ENCODE measurements at places on chromosomes 3 and 15.

DNA sequence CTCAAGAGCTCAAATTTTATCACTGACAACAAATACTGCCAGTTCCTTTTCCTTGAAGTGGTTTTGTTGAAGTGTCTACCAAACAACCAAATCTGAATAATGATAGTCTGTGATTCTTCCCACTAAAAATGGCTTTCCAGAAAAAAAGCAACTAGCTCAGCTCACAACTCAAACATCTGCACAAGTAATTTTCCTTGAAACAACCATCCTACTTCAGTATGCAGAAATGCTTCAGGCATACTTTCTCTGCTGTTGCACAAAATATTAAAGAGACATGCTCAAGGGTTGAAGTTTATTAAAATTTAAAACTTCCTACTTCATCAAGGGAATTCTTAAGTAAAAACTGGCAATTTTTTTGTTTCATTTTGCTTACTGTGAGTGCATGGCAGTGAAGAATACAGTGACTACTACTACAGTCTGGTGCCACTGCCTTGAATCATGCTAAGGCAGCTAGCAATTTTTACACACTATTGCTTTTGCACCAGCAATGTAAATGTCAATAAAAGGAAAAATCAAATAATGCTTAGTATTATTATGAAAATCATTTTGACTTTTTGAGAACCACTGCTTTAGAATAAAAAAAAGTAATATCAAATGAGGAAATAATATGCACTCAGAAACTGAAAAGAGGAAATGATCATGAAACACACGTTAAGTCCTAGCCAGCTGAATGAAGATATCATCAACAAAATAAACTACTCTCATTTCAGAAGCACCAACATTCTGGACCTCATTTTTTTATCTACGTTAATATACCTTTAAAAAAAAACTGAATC is 33.6 kb downstream of the VPS13C start:
- DNase-seq = no peak

DNA sequence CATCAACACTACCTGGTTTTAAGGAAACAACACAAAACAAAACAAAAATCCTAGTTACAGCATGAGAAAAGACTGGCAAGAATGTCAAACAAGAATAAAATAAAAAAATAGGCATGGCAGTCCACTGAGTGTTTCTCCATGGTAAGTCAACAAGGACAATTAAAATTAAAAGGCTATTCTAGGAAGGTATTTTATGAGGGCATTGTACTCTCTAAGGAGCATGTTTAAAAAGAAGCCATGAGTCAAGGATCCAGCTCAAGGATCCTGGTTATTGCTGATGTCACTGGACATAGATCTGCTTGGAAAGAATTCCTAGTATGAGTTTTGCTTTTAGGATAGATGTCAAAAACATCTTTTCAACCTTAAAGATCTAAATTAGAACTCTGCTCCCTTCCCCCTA is 106.7 kb downstream of the MYO5A start:
- no peak for DNase-seq

- no peak for DNase-seq
These were observed 94.7 kb downstream of the MYH15 start for GRCh38 chr3:108415661-108416060.

- no peak for DNase-seq
These were observed 1286.7 kb downstream of the ROBO1 start for GRCh38 chr3:78481050-78481449.

DNA sequence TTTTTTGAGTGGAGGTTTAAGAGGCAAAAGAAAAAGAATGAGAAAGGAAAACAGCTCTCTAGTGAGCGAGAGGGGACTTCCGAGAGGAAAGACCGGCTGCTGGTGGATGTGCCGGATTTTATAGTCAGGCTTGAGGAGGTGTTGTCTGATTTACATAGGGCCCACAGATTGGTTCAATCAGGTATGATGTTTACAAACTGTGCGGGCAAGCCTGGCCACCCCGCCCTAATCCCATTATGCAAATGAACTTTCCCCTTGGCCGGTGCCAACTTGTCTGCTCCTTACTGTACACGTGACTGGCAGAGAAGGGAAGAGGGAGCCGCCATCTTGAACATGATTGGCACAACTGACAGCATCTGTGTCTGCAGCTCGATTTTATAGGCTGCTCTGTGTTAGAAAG is 44.7 kb downstream of the FAM43A start:
- DNase-seq = no peak

DNA sequence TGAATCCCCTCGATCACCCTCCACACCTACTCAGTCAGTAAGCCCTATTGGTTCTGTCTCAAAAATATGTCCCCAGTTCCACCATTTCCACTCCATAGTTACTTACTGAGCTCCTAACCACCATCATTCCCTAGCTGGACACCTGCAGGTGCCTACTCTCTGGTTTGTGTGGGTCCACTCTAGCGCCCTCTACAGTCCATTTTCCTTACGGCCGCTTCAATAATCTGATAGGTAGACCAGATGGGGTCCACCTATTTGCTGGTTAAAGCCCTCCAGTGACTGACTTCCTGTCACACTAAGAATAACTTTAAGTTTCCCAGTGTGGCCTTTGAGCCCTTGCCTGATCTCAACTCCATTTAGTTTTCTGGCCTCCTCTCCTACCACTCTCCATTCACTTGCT is 5.0 kb downstream of the GXYLT2 start:
- no peak for DNase-seq

DNA sequence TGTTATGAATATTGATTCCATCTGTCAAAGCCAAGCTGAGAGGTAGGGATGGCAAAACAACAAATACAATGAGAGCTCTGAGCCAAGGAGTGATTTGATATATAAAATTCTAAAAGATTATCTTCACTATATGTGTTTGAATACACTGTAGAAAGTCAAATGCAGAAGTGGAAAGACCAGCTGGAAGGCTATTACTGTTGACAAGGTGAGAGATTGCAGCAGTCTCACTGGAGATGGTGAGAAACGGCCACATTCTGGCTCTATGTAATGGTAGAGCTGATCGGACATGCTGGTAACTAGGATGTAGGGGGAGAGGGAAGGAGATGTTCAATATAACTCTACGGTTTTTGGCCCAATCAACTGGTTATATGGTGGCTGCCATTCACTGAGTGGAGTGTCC is 434.2 kb upstream of the SUCLG2 start:
- DNase-seq = no peak

GRCh38 chr3:156480949-156481348 is 74.0 kb downstream of the SSR3 start:
- DNase-seq = no peak

DNA sequence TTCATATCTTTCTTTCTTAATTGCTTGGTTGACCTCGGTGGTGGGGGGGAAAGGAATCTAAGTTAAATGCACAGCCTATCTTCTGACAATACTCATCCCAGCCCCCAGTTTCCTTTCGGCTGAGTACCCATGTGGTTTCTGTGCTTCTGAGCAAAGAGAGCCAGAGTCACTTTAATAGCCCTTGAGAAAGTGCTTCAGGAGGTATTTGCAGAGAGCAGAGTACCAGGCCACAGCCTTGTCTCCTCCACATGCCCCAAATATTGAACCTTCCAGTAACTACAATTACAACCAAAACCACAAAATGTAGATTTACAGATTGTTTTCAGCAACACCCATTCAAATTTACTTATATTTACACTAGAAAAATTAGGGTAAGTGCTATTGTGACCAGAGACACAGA is 647.4 kb downstream of the NR2F2 start:
- DNase-seq = no peak

- no peak for DNase-seq
These were observed 123.7 kb downstream of the MTHFS start for GRCh38 chr15:79773128-79773527.

- DNase-seq = no peak
These were observed 41.6 kb upstream of the DUSP7 start for GRCh38 chr3:52097851-52098507.

DNA sequence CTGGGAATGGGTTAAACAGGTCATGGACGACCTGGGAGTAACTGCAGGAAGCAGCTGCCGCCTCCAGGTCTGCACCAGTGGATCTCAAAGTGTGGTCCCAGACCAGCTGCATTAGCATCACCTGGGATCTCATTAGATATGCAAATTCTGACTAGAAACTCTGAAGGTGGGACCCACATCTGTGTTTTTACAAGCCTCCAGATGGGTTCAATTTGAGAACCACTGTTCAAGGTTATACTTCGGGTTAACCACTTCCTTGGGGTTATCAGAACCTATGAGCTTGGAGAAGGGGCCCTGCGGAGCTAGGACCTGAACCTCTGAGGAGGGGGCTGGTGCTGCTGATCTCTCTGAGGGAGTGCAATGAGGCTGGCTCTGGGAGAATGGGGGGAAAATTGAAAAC is 324.8 kb upstream of the CTDSPL start:
- no peak for DNase-seq

GRCh38 chr15:37046876-37047614 is 53.3 kb downstream of the MEIS2 start:
- DNase-seq = no peak

GRCh38 chr15:40055576-40056293 is 16.8 kb upstream of the SRP14 start:
- no peak for DNase-seq

DNA sequence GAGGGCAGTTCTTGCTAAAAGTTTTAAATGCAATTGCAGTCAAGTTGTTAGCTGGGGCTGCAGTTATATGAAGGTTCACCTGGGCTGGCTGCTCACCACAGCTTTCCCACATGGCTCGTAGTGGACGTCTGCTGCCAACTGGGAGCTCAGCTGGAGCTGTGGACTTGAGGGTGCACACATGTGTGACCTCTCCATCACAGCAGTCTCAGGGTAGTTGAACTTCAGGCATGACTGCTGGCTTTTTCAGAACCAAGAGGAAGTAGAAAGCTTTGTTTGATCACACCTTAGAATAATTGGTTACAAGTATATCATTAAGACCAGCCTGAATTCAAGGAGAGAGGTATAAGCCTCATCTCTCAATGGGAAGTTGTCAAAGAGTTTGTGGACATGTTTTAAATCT is 74.1 kb downstream of the CHL1 start:
- no peak for DNase-seq

DNA sequence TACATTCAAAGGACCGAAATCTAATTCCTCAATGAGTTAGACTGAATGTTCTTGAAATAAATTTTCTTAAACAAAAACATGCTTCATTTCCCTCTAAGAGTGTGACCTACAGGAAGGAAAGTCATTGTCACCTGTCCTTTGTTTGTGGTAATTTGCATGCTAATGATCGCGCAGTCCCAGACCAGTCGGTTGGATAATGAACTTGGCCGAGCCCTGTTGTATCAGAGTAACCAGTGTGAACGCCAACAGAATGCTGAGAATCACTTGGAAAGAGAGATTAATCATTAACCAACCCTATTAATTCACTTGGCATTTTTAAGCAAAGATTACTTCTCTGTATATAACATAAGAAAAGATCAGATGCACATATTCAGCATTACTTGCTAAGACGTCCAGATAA is 8.1 kb upstream of the ARNT2 start:
- no peak for DNase-seq

DNA sequence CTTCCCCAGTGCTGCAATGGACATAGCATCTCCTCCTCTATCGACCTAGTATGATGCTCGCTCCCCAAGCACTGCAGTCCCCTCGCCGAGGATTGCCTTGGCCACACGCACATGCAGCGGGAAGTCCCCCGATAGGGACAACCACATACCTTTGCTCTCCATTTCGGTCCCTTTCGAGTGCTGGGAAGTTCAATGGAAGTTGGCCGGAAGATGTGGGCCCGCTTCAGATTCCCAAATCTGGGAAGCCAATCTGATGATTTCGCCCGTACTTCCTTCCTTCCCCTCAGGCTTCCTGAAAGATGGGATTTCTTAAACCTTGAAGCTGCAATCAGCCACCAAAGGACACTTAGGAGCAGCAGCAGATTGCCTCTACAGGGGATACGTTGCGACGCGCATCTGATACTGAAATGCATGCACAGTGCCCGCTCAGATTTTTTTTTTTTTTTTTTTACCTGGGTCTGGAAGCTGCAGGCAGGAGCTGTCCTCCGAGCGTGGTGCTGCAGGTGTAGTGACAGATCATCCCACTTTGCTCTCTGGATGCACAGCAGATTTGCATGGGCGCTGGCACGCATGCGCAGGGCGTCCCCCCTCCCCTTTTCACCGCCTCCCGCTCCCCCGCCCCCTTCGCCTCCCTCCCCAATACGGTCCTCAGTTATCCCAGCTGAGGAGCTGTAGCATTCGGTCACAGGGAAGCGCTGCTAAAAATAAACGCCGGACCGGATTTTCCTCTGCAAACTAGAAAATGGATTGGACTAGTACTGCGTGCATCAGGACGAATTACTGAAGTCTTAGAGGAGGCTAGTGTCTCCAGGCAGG is at the start of gene FGF12:
Gene FGF12, minus strand, starts transcription at position 510 of the 816 bp plus-strand sequence.
- no peak for DNase-seq

DNA sequence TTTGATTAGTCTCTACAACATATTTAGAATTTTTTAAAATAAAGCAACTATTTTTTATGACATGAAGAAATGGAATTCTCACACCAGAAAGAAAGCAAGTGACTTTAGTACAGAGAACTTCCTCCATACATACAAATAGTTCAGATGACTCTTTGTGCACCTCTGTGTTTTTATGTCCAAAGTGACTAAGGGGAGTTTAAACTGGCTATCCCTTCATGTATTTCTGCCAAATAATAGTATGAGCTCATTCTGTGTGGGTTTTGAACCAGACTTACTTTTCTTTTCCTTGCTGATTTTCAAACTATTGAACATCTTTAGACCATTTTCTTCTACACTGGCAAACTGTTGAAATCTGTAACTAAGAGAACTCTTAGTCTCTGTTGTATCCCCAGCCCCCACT is 196.3 kb downstream of the EPHA3 start:
- no peak for DNase-seq

- no peak for DNase-seq
These were observed 100.6 kb upstream of the PRR20G start for GRCh38 chr3:127388427-127388826.

GRCh38 chr3:158107605-158108444 is 1.6 kb upstream of the SHOX2 start:
- no peak for DNase-seq

- DNase-seq = no peak
These were observed 14.4 kb downstream of the SNAPC5 start for GRCh38 chr15:66483131-66483566.

DNA sequence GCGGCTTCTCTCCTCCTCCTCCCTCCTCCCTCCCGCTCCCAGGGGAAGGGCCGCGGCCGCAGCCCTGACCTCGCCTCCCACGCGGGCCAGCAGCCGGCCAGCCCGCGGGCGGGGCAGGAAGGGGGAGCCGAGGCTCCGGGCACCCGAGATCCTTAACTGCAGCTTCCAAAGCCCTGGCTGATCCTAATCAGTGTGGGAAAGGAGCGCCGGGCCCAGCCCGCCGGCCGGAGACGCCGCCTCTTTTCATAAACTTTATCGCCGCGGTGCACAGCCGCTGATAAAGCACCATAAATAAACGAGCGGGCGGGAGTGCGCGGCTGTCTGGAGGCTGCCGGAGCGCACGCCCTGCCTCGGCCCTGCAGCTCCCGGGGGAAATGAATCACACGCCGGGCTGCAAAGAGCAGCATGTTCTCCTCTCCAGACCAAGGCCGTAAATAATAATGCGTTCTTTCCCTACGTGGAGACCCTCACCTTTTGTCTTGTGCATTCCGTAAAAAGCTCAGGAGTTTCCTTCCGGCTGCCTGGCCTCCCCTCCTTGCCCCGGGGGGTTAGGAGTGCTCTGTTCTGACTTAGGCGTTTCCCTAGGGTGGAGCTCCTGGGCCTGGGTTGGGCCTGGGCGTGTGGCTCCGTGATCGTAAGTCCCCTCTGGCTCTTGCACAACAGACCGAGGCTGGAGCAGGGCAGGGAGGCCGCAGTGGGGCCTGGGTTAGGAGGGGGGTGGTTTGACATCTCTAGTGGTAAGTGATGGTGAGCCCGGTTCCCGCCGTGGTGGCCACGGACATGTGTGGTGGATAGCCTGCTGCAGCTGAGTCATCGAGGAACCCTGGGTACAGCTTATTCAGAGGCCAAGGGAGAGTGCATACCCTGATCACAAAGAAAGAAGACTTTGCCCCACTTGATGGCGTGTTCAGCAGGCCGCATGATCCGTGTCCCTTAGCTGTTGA is 132.6 kb upstream of the HES1 start:
- no peak for DNase-seq
